Psoas muscle (tissue), 8 donors: ENCODE measurements at places on chromosomes 7 and 10. TPM values are rescaled to one million over a fixed set of nuclear protein-coding genes. Genes with fewer than 3 reads are reported as not detected.

OR2A7 gene
- not detected for total RNA-seq

AKR1B15 gene
- total RNA-seq: 36.6 TPM

DGKI gene
- not detected for total RNA-seq

PRR15 gene
- not detected for total RNA-seq

ADGRA1 gene
- 0.84 TPM for total RNA-seq

- DNase-seq: peak; percentile 79
Measured at GRCh38 chr7:130901209-130901783, 167.3 kb upstream of the KLF14 start.

GRCh38 chr7:45180084-45180986, 22.7 kb downstream of the RAMP3 start:
- DNase-seq: no peak

DNA sequence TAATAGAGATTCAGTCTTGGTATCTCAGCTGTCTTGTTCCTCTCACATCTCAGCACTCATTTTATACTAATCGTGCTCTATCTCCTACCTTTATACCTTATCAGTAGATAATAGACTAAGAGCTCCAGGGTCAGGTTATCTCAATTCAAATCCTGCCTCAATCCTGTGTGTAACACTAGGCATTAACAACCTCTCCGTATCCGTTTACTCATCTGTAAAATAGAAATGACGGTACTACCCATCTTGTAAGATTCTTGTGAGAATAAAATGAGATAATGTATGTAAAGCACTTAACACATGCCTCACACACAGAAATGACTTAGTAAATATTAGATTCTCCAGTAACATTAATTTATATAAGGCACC, 622 bp upstream of the P4HA1 start:
- DNase-seq: no peak

DNA sequence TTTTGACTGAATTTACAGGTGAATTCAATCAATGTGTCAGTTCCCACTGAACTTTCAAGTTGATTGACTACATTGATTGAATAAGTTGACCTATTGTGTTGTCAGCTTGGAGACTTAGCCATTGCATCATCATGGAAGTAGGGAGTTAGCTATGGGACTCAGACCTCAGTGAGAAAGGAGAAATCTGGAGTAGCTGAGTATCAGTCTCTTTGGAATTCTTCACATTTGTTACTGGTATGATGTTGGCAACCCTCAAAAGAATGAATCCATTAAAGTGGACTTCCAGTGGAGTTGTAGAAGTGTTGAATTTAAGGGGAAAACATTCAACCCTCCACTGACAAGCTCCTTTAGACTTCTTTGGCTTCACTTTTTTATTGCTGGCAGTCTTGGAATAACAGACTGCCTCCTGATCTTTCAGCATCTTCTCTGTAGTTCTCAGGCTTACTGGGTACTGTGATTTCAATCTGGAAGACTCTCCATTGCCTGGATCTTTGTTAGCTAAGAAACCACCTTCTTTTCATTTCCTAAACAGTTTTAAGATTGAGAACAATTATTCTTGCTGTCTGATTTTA, 160.3 kb upstream of the NRP1 start:
- DNase-seq: no peak

DNA sequence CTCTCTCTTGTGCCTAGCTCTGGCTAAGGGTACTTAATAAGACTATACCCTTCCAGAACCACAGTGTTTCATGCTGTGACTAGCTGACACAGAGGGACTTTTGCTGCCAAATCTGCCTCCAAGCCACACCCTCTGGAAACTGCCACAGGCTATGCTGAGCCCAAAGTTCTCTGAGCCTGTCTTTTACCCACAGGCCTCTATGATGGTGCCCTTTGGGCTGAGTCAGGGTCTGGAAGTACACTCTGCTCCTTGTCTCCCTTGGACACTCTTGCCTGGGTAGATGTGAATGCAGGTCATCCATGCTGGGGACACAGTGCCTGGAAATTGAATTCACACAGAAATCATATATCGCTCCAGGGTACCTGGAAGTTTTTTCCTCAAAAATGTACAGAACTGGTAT, 22.6 kb downstream of the DYDC1 start:
- no peak for DNase-seq

GRCh38 chr10:99292159-99292558, 37.0 kb upstream of the CNNM1 start:
- DNase-seq: no peak

DNA sequence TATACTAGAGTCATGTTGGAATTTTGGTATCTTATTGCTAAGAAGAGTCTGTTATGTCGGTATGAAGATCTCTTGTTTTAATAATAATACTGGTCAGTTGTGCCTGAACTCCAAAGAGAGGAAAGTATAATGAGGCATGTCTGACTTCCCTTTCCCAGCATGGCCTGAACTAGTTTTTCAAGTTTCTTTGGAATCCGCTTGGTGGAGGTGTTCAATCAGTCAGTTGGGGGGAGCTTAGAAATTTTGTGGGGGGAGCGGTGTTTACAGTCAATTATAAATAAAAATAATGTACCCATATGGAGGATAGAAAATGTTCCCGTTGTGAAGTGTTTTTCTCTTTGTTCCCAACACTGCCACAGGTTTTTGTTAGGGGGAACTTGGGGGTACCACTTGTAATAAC, 1.5 kb upstream of the TRDMT1 start:
- no peak for DNase-seq

- DNase-seq: no peak
Measured at GRCh38 chr10:96655461-96656197, 64.7 kb downstream of the PIK3AP1 start.

- DNase-seq: no peak
Measured at GRCh38 chr10:89337484-89337883, 9.7 kb downstream of the IFIT3 start.

- DNase-seq: no peak
Measured at GRCh38 chr10:12716042-12716441, 285.5 kb downstream of the CCDC3 start.

DNA sequence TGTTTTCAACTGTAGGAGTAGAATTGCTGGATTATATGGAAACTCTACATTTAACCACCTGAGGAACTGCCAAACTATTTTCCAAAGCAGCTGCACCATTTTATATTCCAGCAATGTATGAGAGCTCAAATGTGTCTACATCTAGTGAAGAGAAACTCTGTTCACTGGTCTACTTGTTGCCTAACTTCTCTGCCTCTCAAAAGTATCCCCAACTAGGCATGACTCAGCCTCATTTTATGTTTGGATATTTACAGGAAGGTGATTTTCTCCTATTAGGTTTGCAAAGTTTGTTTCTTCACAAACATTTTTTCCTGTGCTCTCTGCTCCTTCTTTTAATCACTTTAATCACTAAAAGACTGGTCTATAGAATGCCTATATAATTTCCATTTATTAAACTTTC, 37.1 kb upstream of the SRI start:
- DNase-seq: no peak

- no peak for DNase-seq
Measured at GRCh38 chr10:6446711-6447110, 133.4 kb downstream of the PRKCQ start.

DNA sequence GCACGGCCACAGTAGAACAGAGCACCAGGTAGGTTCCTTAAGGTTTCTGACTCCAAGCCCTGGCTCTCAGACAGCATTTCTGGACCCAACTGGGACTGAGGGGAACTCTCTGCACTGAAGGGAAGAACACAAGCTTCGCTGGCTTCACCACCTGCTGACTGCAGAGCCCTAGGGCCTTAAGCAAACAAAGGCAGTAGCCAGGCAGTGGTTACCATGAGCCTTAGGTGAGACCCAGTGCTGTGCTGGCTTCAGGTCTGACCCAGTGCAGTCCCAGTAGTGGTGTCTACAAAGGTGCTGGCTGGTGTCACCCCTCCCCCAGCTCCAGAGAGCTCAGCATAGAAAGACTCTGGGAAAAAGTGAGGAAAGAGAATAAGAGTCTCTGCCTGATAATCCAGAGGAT, 59.5 kb downstream of the SIRT1 start:
- no peak for DNase-seq

DNA sequence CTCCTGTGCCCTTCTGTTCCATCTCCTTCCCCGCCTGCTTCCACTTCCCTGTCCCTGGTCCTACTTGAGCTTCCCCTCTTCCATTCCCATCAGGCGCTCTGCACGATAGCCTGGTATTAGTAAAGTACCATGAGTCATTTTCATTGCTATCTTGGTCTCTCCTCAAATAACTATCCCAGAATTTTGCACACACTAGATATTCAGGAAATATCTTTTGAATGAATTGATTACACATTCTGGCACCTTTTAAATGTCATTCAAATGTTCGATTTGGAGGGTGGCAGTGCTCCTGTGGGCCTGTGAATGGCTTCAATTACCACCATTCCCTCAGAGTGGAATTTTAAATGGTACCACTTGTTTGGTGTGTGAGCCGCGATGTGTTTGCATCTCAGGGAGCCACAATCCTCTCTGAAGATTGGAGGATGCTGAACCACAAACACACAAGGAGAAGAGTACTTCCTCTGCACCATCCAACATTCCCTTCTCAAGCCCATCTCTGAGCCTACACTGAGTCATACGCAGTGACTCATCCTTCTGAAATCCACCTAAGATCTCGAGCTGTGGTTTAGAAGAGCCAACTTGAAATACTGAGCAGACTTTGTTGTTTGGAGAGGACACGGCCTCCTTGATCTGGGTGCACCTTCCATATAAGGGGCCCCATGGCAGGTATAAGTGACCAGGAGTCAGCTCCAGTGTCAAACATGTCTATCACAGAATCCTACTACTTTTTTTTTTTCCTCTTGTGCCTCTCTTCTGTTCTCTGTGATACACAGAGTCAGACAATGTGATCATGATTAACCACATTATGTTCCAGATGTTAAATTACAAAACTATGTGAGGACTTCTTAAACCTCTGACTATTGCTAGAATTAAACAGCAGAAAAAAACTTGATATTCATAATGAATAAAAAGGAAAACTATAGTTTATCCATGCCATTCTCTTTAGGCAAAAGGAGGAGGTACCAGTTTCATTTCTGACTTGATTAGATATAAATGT, 81.9 kb downstream of the BMPER start:
- DNase-seq: no peak

GRCh38 chr7:30247541-30248401, 36.6 kb upstream of the ZNRF2 start:
- no peak for DNase-seq

DNA sequence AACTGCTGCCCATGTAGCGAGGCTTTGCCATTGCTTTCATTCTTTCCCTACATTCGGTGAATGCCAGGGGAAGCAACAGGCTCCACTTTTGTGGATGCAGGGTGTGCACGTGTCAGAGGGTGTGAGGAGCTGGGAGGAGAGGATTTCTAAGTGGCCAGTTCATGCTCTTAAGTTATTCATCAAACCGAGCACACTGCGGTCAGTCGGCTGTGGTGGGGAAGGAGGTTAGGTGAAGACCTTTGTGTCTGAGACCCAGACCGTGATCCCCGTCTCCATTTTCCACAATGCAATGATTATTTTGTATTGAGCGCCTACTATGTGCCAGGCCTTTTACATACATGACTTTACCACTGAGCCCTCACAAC, 438.6 kb upstream of the GALNT17 start:
- DNase-seq: peak; percentile 30
